ENCODE measurements at places on chromosomes 12 and 14. TPM values are rescaled to one million over a fixed set of nuclear protein-coding genes. Genes with fewer than 3 reads are reported as not detected.

Gene CLEC4A
- total RNA-seq = 0.49 TPM

Gene PLBD1
- 13.6 TPM for total RNA-seq

Gene SRSF5
- total RNA-seq = 327 TPM

Gene ATG101
- 48.7 TPM for total RNA-seq

Gene PPP4R4
- total RNA-seq = 0.71 TPM

Gene RNASE1
- total RNA-seq = 495 TPM

Gene LMNTD1
- total RNA-seq = 1.5 TPM

Gene MIPOL1
- total RNA-seq = 12.1 TPM

Gene IL26
- total RNA-seq = 0.36 TPM

Gene OASL
- not detected for total RNA-seq

Gene NR1H4
- total RNA-seq = not detected

Gene TAS2R46
- 5.0 TPM for total RNA-seq

Gene SDR9C7
- total RNA-seq = not detected

Gene PELI2
- 26.3 TPM for total RNA-seq

DNA sequence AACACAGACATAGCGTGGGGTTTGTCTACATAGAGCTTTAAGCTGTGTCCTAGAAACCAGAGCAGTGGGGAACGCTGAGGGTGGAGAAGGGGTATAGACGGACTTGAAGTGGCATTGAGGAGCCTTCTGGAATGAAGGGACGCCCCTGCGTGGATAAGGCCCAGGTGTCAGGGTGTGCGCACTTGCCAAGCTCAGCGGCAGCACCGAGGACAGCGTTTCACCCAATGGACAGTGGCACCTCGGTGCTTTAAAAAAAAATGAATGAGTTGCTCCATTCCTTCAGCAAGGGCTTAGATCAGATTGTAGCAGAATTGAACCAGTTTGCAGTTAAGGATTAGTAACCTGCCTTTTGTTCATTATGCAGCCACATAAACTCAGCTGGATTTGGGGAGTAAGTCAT is 33.6 kb upstream of the MMP17 start:
- no peak for DNase-seq

GRCh38 chr14:55274751-55275150 is 3.5 kb downstream of the FBXO34 start:
- DNase-seq = no peak

GRCh38 chr14:20754308-20754707 is 8.6 kb downstream of the EDDM3A start:
- DNase-seq = no peak

GRCh38 chr12:26188127-26188526 is 7.2 kb upstream of the SSPN start:
- no peak for DNase-seq

DNA sequence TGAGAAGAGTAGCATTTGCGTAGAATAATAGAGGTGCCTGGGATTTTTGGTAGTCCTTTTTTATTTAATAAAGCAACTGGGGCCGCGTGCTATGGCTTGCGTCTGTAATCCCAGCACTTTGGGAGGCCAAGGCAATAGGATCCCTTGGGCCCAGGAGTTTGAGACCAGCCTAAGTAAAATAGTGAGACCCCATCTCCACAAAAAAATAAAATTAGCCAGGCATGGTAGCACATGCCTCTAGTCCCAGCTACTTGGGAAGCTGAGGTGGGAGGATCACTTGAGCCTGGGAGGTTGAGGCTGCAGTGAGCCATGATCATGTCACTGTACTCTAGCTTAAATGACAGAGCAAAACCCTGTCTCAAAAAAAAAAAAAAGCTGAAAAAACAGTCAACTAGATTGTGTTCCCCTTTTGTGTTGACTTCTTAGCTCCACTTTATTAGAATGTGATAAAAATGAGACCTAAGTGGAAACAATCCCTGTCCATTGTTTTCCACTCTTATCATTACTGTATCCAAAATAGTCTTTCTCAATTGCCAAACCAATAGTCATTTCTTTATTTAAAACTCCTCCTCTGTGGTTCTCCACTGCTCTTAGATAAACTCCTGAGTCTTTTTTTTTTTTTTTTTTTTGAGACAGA is 7.4 kb downstream of the PRKCH start:
- no peak for DNase-seq

GRCh38 chr12:82867762-82868500 is 181.2 kb downstream of the TMTC2 start:
- no peak for DNase-seq

DNA sequence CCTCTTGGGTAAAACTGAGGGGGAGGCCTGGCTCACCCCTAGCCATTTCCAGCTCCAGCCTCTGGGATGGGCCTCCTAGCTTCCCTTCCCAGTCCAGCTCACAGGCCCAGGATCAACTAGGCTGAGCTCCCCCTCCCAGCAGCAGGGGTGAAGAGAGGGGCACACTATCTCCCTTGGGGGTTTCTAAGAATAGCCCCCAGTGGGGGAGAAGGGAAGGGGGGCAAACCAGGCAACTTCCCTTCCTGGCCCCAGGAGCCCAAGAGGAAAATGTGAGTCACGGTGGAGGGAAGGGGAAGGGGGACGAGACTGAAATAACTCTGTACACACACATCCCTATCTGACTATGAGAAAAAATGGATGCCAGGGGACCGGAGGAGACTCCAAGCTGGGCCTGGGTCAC is 9.0 kb downstream of the ADCY6 start:
- no peak for DNase-seq

GRCh38 chr12:30438601-30439041 is 257.0 kb downstream of the IPO8 start:
- no peak for DNase-seq

DNA sequence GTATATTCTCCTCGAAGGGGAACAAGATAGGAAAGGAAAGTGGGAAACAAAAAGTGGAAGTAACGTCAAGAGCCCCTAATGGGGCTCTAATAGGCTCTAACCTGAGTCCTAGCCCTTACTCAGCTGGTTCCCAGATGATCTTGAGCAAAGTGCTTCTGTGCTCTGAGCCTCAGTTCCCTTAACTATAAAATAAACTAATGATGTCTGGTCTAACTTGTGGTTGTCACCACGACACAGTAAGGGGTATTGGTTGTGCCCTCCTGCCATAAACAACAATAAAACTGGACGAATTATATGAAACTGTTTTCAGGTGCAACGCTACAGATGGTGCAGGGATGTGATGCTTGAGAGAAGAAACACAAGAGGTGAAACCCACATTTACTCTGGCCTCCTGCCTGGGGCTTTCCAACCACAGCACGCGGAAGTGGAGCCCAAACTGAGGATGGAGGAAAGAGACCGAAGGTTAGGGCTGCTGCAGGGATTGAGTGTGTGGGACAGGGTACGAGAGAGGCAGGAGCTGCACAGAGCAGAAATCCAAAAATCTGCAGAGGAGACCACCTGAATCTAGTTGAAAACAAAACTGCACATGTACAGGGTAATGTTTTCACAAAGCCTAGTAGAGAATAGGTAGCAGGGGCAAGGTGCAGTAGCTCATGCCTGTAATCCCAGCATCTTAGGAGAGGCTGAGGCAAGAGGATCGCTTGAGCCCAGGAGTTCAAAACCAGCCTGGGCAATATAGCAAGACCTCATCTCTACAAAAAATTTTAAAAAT is 45.6 kb upstream of the BCL2L14 start:
- DNase-seq = no peak

DNA sequence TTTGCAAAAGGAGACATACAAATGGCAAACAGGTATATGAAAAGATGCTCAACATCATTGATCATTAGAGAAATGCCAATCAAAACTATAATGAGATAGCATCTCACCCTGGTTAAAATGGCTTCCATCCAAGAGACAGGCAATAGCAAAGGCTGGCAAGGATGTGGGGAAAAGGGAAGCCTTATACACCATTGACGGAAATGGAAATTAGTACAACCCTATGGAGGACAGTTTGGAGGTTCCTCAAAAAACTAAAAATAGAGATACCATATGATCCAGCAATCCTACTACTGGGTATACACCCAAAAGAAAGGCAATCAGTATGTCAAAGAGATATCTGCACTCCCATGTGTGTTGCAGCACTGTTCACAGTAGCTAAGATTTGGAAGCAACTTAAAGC is 17.3 kb upstream of the CKAP4 start:
- DNase-seq = no peak

DNA sequence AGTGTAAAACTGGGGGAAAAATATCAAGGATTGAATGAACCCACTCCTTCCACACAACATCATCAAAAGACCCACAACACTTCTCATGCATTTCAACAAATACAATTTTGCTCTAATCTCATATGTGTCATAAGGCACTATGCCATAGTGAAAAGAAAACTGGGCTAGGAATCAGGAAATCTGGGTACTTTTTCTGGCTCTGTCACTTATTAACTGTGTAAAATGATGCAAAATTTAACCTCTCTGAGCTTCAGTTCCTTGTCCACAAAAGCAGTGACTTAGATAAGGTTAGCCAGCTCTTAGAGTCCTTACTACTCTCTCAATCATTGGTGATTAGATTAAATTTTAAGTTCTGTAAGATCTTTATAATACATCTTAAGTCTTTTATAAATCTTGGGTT is 250.5 kb upstream of the SOX5 start:
- DNase-seq = no peak

- DNase-seq = no peak
Measured at GRCh38 chr14:73424453-73424852, 33.9 kb downstream of the NUMB start.

DNA sequence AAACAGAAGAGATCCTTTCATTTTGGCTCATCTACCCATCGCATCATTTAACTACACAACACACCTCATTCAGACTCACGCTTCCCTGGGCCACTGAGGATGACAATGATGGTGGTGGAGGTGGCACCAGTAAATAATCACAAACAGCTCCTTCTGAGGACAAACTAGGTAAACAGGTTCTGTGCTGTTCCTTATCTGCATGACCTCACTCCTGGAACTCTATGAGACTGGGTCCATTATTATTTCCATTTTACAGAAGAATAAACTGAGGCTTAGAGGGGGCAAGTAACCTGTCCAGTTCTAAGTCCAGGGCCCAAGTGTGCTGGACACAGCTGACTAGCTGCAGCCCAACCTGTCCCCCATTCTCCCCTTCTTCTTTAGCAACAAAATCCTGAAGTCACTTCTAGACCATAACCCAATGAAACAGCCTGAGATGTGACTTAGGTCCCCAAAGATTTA is 50.4 kb downstream of the ITPK1 start:
- no peak for DNase-seq

GRCh38 chr14:73787486-73788316 is 63.9 kb upstream of the PTGR2 start:
- DNase-seq = peak; percentile 52

DNA sequence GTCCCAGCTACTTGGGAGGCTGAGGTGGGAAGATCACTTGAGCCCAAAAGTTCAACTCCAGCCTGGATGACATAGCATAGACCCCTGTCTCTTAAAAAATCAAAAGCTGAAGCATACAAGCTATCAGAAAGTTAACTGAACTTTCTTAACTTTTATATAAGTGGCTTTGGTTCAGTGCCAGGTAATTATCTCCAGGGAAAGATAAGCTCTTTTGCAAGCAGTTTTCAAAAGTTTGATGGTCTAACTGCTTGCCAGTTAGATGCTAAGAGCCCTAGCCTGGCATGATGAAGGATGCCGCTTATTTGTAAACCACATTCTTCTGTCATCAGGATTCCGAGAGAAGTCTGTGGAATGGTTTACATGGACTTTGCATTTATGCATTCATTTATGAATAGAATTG is 409.1 kb downstream of the AEBP2 start:
- no peak for DNase-seq

DNA sequence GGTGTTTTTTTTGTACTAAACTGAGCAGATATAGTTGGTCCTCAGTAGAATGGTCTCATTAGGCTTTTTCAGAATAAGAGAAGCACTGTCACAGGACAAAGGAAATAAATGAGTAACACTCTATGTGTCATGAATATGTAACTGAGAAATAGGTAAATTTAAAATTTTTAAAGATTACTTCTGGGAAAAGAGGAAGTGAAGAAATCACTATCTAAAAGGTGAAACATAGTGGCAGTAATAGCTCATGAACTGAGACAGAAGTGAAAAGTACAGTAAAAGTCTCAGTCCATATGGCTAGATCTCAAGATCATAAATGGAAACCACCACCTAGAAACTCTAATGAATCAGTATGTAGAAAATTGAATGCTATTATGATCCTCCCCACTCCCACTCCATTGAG is 89.3 kb upstream of the TTC7B start:
- no peak for DNase-seq

DNA sequence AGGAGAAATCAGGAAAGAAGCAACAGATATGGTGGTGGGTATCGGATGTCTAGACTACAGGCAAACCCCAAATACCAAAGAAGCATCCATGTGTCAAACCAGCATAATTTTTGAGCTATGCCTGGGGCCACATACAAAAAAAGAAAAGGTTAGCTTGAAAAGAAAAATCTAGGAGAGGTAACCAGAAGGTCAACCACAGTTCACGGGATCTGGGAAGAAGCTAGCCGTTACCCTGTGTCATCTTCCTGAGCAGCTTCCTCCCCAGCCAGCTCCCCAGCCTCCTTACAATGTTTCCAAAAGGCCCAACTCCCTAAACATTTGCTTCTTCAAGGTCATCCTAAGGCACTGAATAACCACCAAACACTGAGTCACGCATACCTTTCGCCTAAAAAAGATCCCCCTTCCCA is 3.1 kb downstream of the SINHCAF start:
- no peak for DNase-seq

GRCh38 chr14:75158843-75159614 is 17.4 kb downstream of the TMED10 start:
- no peak for DNase-seq

- DNase-seq = no peak
Measured at GRCh38 chr14:55303691-55304145, 32.5 kb downstream of the FBXO34 start.

GRCh38 chr14:81534510-81535074 is 939 bp upstream of the SEL1L start:
- DNase-seq = no peak

GRCh38 chr12:56222531-56222895 is 791 bp upstream of the RNF41 start:
- DNase-seq = no peak

DNA sequence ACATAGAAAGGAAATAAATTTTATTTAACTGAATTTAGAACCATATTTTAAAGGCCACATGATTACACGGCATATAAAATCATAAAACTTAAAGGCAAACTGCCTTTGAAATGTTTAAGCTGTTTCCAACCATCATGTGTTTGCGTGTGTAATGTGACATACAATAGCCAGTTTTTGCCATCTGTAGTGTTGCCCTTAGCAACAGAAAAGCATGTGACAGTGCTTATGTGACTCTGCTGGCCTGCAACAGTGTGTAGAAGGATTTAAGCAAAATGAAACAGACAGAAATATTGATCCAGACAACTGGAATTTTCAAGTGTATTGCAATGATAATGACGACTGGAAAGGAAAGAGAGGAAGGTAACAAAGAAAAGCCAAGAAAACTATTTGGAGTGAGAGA is 49.5 kb downstream of the TSPAN19 start:
- no peak for DNase-seq

DNA sequence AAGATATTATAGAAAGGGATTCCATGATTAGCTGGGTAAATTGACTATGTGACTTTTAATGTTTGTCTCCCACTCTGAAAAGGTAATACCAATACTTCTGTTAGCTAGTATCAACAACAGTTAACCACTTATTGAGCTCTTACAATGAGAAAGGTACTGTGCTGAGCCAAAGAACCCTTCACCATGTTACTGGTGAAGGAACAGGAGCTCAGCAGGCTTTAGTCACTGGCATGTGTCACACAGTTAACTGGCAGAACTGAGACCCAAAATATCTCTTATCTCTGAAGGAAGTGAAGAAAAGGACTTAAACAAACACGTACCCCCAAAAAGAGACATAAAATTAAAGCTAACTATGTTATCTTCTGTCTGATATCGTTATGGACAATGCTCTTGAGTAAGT is 170.6 kb downstream of the MED13L start:
- no peak for DNase-seq

- peak; percentile 12 for DNase-seq
Measured at GRCh38 chr14:89444044-89444443, 27.0 kb upstream of the FOXN3 start.
